ENCODE measurements at places on chromosomes 4 and X.

DNA sequence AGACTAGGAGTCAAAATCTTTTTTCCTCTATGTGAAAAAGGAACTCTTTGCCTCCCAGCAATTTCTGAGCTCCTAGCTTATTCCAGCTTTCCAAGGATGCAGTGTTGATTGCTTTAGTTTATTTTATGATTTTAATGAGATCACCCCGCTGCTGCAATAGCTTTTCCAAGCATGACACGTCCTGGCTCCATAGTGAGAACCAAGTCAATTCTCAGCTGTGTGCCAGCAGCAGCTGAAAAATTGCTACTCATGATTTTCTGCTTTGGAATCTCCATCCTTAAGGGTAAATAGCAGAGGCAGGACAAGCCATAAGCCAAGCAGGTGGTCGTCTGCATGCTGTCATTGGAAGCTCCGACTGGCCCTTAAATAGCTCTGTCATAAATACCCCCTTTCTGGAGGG, 64.5 kb downstream of the FTHL17 start:
- DNase-seq, result no peak

- no peak for DNase-seq
These were observed 219.2 kb downstream of the MAML3 start for GRCh38 chr4:139934708-139935195.

GRCh38 chrX:155215443-155216178, 649 bp upstream of the VBP1 start:
- no peak for DNase-seq

DNA sequence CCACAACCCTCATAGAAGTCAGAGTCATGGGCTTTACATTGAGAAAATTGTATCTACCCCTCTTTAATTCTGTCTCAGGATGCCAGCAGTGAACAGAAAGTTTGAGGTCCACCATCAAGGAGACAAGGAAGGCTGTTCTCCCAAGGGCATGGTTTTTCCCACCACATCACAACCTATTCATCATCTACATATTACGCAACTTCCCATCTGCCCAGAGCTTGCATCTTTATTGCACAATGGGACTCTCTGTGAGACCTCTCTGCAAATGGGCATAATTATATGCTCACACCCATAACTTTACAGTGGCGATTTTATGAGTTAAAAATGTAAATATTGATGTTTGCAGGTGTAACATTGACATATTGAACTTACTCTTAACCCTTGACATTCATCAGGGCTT, 38.9 kb downstream of the PAGE2 start:
- DNase-seq, result no peak

- no peak for DNase-seq
These were observed 755.1 kb upstream of the IGFBP7 start for GRCh38 chr4:57865264-57865663.

GRCh38 chr4:1759818-1760223, 33.3 kb upstream of the FGFR3 start:
- DNase-seq, result no peak

Data from activated CD8-positive, alpha-beta memory T cell treated with anti-CD3 and anti-CD28 coated beads for 24 hours (primary cell).